Glomerular endothelial cell (primary cell): ENCODE measurements at places on chromosomes 4 and X. TPM values are rescaled to one million over a fixed set of nuclear protein-coding genes. Genes with fewer than 3 reads are reported as not detected.

GRCh38 chrX:9626379-9626778 lies 139.3 kb downstream of the GPR143 start:
- DNase-seq: no peak

DNA sequence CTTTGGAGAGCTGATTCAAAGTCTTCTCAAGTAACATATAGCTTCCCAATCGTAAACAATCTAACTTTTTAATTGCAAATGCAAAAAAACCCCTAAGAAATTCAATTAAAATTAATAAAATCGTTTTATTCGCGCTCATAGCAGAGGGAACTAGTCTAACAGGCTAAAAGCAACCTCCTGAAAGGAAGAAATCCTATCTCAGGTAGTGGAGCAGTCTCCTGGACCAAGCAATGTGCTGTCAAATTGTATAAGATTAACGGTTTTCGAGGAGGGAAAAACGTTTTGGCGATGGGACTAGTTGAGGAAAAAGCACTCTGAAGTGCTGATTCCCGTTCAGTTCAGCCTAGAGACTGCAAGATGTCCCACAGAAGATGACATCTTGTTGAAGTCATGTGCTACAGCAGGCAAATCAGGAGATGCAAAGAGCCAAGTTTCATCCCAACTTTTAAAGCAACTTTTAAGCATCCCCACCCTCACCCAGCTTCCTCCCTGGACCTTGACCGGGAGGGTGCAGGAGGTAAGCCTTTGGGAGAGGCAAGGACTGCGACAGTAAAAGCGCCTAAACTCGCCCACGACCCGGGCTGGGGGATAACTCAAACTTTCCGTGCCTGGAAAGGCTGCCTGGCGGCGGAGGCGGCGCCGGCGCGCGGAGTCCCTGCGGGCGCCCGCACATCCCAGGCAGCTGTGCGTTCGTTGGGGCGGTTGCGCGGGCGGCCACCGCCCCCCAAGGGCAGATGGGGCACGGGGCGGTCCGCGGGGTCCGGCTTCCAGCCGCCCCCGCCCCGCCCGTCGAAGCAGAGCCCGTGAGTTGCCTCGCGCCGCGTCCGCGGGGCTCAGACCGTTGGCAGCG lies 784 bp downstream of the MAP7D3 start:
- DNase-seq: no peak

- no peak for DNase-seq
These were observed 739.1 kb upstream of the DIAPH2 start for GRCh38 chrX:95945528-95945927.

Gene BLOC1S4
- 20.7 and 21.0 TPM in 2 replicates for total RNA-seq

Gene CA5B
- total RNA-seq: 1.4 and 7.1 TPM in 2 replicates

GRCh38 chr4:57081651-57082621 lies 28.2 kb downstream of the IGFBP7 start:
- DNase-seq: no peak

DNA sequence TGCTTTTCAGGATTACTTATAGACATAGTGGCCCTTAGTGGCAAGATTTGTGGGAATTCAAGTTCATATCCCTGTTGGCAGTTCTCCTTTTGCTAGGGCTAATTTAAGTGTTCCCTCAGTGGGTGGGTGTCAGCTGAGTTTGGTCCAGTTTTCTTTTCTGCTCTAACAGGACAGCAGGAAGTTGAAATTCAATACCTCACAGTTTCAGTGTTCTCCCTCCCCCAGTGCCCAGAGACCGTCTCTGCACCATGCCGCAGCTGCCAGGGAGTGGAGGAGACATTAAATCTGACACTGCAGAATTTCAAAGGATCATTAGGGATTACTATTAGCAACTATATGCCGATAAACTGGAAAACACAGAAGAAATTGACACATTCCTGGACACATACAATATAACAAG lies 50.7 kb downstream of the UBE2NL start:
- no peak for DNase-seq

- DNase-seq: no peak
These were observed 40.4 kb upstream of the PGK1 start for GRCh38 chrX:78063687-78064086.

DNA sequence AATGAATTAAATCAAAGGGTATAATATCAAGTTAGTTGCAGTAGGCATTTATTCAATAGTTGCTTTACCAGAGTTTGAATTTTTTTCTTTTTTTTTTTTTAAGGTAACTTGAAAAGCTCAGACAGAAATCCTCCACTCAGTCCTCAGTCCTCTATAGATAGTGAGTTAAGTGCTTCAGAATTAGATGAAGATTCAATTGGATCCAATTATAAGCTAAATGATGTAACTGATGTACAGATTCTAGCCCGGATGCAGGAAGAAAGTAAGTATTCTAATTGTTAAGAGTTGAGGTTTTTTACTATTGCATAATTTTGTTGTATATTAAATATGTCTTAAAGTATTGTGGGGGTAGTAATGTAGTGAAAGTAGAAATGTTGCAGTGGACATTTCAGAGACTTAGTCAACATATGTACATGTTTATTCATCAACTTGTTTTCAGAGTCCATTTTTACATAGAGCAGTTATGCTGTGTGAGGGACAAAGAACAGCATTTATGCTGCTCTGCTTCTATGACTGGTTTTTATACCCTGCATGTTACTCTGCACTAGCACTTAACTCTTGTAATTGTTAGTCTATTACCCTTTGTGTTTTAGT lies 38.4 kb downstream of the SLAIN2 start:
- DNase-seq: no peak

DNA sequence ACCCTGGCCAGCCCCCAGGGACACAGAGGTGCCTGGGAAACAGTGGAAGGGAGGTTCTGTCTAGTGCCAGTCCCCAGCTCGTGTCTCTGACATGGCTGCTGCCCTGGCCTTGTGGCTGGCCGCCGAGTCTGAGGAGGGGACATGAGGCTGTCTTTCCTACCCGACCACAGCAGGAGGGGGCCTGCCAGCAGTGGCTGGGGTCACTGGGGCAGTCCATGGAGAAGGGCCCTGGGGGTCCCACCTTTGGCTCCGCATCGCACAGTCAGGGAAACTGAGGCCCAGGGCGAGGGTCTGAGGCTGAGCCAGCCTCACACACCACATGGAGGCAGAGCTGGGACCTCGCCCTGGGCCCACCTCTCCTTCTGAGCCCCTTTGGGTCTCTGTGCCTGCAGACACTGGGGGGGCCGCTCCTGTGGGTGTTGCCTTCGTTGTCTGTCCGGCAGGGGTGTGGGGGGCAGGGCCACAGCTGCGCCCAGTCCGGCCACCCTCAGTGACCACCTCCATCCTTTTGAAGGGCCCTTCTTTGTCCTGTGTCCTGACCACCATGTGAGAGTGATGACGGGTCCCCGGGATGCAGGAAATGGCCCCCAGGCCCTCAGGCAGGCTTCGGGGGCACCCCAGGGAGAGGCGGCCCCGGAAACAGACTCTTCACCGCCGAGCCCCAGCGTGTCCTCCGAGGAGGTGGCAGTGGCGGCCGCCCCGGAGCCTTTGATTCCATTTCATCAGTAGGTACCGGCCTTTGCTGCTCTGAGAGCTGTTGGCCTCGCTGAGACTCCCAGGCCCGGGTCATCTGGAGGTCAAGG lies 17.6 kb downstream of the SH3TC1 start:
- DNase-seq: no peak

GRCh38 chr4:3639613-3640586 lies 107.7 kb upstream of the LRPAP1 start:
- DNase-seq: no peak

Gene GPC3
- total RNA-seq: not detected in 2 replicates

DNA sequence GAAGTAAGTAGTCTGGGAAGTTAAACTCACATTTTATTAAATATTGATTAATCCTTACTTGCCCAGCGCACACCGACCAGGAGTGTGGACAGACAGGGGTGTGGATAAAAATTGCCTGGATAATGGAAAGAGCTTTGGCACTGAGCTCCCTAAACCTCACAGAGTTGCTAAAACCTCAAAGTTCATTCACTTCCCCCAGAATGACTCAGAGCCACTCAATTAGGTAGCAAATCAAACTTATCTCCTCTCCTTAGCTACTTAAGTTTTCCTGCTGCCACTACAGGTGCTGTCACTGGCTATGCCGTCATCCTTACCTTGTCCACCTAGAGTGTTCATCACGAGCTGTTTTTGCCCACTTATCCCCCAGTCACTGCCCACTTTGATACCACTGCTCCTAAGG lies 27.0 kb upstream of the MID1IP1 start:
- DNase-seq: no peak

DNA sequence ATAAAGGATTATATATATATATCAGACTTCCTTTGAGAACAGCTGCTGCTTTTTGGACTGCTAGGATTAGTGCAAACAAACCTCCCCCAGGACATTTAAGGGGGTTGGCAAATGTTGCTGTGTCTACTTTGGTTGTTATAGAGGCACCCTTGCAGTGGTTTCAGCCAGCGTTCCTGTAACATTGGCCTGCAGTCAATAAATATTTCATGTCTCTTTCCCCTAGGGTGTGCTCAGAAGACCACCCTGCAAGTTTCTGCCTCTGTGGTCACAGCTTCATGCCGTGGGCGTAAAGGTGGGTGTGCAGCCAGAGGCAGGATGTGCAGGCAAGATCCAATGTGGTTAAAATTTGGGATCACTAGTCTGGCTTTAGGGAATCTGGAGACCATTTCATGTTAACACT lies 28.9 kb downstream of the FGF5 start:
- no peak for DNase-seq

Gene CXorf49
- not detected in 2 replicates for total RNA-seq

DNA sequence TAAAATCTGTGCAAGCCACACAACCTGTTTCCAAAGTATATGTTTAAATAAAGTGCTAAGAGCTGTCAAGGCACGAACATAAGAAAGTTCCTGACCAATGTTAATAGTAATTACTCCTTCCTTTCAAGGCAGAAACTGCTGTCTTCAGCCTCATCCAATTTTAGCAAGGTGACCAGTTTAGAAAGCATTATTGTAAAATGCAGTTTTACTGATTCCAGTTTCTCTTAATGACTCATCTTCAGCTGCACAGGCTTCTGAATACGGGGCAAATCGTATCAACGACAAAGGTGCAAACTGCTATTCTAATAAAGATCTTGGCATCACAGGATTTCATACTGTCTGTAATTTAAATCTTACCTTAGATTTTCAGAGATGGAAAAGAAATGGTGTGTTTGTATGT lies 87.5 kb downstream of the PPP3CA start:
- no peak for DNase-seq

DNA sequence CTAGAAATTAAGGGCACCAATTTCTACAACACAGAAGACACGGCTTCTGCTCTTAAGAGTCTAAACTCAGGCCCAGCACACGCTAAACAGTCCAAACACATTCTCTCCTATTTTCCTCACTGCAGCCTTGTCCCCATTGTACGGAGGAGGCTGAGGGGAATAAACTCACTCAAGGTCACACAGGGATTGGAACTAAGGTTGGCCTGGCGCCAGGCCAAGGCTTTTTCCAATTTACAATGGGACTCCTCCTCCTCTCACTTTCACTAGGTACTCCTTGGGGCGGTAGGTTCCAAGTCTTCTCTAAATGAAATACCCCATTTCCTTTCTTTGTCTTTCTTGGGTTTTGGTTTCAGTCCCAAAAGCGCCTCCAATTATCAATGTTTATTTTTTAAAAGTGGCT lies 48.7 kb upstream of the CRMP1 start:
- no peak for DNase-seq

DNA sequence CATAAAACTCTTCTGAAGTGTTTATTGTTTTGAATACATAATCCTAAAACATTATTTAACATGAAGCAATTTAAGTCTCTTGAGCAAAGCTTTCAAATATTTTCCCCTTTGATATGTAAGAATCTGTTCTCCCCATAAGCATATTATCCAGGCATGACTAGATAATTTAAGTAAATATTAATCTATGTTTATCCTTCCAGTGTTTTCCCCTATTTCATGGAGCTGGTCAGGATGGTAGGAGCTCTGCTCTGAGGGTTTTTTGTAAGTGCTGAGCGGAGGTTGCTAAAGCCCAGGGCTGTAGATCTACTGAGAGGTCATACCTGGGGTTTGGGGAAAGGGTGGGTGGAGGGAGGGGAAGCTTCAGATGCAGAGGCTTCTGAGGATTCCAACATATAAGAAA lies 258.9 kb upstream of the SFRP2 start:
- no peak for DNase-seq

GRCh38 chr4:41294445-41295062 lies 37.8 kb downstream of the UCHL1 start:
- no peak for DNase-seq

DNA sequence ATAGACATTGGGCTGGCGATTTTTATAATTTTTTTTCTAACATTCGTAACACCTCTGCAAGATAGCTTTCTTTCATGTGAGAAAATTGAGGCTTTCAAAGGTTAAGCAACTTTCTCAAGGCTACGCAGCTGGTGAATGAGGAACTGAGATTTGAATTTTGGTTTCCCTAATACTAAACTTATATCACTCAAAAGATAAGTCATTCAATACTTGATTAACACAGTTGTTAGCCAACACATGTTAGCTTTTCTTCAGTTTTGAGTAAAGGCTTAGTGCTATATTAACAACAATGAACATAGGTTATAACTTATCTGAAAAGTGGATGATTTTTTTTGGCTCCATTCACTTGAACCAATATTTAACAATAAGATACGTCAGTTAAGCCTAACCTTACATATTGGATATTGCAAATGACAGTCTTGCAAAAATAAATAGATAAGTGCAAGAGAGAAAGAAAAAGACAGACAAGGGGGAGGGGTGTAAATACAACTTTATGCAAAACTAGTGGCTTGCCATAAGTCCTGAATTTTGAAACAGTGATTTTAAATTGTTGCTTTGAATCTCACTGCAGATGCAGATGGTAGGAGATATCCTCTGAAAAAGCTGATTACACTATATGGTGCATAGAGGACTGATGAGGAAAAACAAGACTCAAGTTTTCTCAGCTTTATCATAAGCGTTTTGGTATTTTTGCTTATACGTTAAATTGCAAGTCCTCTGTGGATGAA lies 11.1 kb upstream of the GPM6A start:
- no peak for DNase-seq

Gene TMEM35A
- total RNA-seq: 4.7 and 8.1 TPM in 2 replicates

Gene ADGRG2
- total RNA-seq: not detected in 2 replicates

DNA sequence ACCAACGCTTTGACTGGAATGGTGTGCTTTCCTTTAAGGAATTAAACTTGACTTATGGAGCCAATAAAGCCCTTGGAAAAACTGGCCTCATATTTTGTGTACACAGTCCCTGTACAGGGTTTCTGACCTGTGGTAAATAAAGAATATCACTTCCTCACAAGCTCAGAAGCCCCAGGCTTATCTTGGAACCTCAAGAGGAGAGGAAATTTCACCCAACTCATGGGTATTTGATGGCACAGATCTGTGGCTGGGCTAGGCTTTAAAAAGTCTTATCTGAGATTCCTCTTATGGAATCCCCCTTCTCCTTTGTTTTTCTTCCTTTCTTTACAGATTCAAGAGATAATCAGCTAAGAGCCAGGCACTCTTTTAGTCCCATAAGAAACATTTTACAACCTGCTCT lies 89.3 kb upstream of the USP38 start:
- DNase-seq: no peak

DNA sequence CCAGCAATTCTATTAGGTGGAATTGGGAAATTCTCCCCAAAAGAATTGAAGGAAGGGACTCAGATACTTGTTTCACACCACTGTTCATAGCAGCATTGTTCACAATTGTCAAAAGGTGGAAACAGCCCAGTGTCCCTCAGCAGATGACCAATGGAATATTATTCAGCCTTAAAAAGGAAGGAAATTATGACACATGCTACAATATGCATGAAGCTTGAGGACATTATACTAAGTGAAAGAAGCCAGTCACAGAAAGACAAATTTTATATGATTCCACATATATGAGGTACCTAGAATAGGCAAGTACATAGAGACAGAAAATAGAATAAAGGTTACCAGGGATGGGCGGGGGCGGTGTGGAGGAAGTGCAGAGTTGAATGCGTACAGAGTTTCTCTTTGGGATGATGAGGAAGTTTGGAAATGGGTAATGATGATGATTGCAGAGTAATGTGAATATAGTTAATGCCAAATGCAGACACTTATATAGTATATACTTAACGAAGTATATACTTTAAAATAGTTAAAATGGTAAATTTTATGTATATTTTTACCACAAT lies 29.6 kb downstream of the DOCK11 start:
- no peak for DNase-seq

Gene BEND2
- not detected in 2 replicates for total RNA-seq
